ENCODE measurements at places on chromosomes 3 and 15.
A peak's percentile ranks its signal among the peaks of the same experiment; 100 is the strongest.

GRCh38 chr3:33897306-33897705 lies 98.9 kb downstream of the PDCD6IP start:
- no peak for DNase-seq

DNA sequence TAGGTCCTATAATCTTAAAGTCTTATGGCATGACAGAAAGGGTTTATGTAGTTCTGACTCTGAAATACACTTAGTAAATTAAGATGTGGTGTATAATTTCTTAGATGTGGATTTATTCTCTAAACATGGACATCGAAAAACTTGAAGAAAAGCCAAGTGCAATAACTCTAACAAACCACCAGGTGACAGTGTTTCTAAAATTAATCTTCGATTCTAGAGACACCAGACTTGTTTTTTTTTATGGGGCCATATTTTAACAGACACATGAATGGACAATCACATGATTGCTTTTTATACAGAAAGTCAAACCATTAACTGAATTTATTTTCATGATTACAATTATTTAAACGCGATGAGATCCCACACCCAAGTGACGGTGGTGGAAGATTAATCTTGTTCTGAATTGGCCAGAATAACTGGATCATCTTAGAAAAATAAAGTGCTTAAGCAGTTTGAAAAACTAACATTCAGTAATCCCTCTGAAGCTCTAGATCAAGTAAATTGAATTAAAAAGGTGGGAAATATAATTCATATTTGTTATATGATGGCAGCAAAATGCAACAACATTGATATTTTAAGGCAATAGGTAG lies 305.1 kb downstream of the LSAMP start:
- DNase-seq, result peak; percentile 39

- no peak for DNase-seq
Observed at GRCh38 chr3:15385901-15386653, 41.3 kb downstream of the METTL6 start.

- peak; percentile 91 for DNase-seq
Observed at GRCh38 chr3:117734496-117734895, 1024.9 kb downstream of the TUSC7 start.
